ENCODE measurements at places on chromosomes 4 and X.

DNA sequence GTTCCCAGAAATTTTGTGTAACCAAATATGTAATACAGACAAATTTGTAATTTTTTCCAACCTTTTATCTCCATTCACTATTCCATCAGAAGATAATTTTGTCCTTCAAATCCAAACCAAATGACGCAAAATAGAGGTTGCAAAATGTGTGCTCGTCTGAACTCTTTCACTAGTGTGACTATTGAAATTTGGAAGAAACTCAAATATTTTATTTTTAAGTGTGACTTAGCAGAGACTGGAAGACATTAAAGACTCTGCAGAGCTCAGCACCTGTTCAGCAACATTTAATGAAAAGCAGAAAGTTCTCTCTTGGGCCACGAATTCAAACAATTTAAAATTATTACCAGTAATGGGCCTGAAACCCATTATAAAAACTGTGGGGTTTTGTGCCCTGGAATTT lies 30.0 kb upstream of the APELA start:
- DNase-seq = no peak

GRCh38 chr4:116529129-116529528 lies 556.2 kb downstream of the TRAM1L1 start:
- no peak for DNase-seq

GRCh38 chr4:147846318-147847155 lies 114.6 kb downstream of the ARHGAP10 start:
- no peak for DNase-seq

DNA sequence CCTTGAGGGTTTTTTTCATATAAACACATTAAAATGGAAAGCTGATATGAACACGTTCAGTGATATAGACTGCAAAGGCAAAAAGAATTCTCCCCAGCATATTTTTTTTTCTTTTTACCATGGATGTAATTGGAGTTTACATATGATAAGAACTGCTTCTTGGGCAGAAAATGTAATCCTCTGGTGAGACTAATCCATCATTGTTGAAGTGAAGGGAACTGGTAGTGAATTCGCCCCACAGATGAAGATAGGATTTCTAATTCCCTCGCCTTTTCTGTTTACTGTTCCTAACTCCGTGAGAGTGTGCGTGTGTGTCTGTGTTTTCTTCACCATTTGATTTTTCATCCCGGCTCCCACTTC lies 88.9 kb downstream of the GPR143 start:
- DNase-seq = no peak

DNA sequence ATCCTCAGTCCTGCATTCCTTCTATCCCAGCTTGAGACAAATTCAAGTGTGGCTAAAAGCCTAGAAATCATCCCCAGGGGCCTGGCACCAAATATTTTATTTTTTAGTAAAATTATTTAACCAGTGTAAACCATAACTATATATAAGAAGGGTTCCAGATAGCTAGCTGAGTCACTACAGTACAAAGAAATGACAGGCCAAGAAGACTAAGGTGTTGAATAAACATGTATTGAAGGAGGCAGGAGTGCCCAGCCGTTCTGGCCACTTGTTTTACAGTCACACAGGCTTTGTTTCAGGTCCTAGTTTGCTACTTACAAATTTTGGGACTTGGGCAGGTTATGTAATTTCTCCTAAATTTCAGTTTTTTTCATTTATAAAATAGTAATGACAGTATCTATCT lies 225.9 kb upstream of the PITX2 start:
- DNase-seq = no peak

DNA sequence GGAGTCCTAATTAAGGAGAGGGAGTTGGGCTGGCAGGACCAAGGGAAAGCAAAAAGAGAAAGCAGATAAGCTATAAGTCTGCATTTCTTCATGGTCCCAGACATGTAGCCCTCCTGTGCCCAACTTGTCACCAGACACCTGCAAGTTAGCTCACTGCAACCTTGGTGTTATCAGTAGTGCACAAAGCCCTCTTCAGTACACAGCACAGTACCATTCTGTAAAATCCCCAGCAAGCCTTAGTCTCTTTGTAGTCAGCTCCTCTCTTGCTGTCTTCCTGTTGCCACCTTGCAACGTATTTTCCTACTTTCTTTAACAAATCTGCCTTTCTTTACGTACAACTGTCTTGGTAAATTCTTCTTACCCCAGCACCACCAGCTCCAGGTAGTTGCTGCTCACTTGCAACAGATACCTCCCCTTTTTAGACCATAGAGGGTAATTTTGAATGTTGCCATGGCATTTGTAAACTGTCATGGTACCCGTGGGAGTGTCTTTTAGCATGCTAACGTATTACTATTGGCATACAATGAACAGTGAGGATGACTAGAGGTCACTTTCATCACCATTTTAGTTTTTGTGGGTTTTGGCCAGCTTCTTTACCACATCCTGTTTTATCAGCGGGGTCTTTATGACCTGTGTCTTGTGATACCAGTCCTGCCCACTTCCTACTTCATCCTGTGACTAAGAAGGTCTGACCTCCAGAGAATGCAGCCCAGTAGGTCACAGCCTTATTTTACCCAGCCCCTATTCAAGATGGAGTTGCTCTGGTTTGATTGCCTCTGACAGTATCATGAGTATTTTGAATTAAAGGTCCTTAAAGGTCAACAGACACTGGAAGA lies 28.3 kb upstream of the AP1S2 start:
- no peak for DNase-seq
